ENCODE measurements at places on chromosomes 3 and 15. TPM values are rescaled to one million over a fixed set of nuclear protein-coding genes. Genes with fewer than 3 reads are reported as not detected.

DNA sequence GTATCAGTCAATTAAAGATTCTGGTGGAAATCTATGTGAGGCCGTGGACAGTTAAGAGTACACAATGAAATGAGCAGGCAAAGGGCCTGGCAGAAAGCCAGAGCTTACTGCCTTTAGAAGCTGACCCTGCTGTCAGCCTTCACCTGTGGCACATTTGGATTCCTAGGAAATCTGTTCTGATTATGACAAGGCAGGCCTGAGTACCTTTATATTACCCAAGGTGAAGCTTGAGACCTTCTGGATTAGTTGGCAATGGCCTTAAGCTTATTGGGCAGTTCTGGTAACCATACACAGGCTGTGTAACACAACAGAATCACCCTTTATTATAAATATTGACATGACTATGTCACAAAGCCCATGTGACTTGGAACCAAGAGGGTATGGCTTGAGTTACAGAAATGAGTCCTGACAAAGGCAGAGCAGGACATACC, 43.2 kb downstream of the NBEAL2 start:
- DNase-seq, result no peak
- H3K36me3 ChIP-seq, result peaks cover 21% of the 10 kb centered on the region
- no peaks in the 10 kb centered on the region for H3K27me3 ChIP-seq
- H3K4me1 ChIP-seq, result peaks cover 51% of the 10 kb centered on the region
- H3K4me3 ChIP-seq, result no peak overlapping the region
- no peak overlapping the region for H3K27ac ChIP-seq

DNA sequence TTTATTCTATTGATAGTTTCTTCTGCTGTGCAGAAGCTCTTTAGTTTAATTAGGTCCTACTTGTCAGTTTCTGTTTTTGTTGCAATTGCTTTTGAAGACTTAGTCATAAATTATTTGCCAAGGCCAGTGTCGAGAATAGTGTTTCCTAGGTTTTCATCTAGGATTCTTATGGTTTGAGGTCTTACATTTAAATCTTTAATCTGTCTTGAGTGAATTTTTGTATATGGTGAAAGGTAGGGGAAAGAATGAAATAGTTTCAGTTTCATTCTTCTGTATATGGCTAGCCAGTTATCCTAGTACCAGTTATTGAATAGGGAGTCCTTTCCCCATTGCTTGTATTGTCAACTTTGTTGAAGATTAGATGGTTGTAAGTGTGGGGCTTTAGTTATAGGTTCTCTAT, 10.6 kb upstream of the GCSAM start:
- H3K27ac ChIP-seq, result peak overlapping the region; percentile 64
- peaks cover 26% of the 10 kb centered on the region for H3K4me1 ChIP-seq
- peaks cover 10% of the 10 kb centered on the region for H3K36me3 ChIP-seq
- no peak for DNase-seq

DNA sequence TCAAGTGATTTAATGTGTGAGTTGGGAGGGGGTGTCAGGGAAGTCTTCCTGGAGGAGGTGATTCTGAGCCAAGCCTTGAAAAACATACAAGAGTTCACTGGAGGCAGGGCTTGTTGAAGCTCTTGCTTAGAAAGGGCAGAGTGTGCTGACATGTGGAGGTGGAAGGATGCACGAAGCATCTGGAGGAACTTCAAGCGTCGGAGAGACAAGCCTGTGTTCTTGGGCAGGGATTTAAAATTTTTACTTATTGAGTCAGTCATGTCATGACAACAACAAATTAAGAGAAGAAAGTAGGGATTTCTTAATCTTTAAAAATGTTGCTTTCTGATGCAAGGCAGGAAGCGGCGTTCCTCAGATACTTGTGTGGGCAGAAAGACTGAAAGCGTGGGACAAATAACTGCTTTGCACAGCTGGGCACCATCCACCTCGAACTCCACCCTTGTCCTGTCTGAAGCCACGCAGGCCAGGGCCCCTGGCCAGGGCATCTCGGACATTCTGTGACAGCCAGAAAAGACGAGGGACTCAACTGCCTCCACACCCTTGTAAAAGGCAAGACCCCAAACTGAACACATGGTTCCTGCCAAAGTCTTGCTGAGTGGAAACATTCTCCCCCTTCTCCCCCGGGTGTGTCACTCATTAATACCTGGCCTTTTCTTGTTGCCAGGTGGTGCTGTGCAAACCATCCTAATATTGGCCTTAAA, 6.9 kb upstream of the IL16 start:
- no peak overlapping the region for H3K27ac ChIP-seq
- H3K4me1 ChIP-seq, result no peaks in the 10 kb centered on the region
- no peaks in the 10 kb centered on the region for H3K36me3 ChIP-seq
- peaks cover 4% of the 10 kb centered on the region for H3K27me3 ChIP-seq

GRCh38 chr3:150740733-150741496, 22.1 kb downstream of the SIAH2 start:
- DNase-seq, result peak; percentile 71
- H3K4me3 ChIP-seq, result peak overlapping the region; percentile 49
- peaks cover 96% of the 10 kb centered on the region for H3K4me1 ChIP-seq
- H3K27ac ChIP-seq, result peak overlapping the region; percentile 98
- H3K27me3 ChIP-seq, result no peaks in the 10 kb centered on the region
- H3K36me3 ChIP-seq, result peaks cover 55% of the 10 kb centered on the region

GRCh38 chr3:45762647-45763302, 33.6 kb downstream of the SLC6A20 start:
- no peak for DNase-seq
- H3K4me3 ChIP-seq, result no peak overlapping the region
- no peak overlapping the region for H3K27ac ChIP-seq

Gene SI
- total RNA-seq, result not detected

DNA sequence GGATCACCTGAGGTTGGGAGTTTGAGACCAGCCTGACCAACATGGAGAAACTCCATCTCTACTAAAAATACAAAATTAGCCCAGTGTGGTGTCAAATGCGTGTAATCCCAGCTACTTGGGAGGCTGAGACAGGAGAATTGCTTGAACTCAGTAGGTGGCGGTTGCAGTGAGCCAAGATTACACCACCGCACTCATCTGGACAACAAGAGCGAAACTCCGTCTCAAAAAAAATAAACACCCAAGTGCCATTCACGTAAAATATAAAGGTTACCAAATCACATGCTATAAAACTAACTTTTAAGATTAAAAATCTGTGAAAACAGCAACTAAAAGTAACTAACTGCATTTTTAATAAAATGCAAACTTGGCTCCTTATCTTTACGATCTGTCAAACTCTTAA, 8.9 kb downstream of the TRIM59 start:
- H3K27me3 ChIP-seq, result no peaks in the 10 kb centered on the region
- peaks cover 65% of the 10 kb centered on the region for H3K36me3 ChIP-seq
- no peak overlapping the region for H3K27ac ChIP-seq
- peaks cover 42% of the 10 kb centered on the region for H3K4me1 ChIP-seq

Gene TF
- 0.12 TPM for total RNA-seq

DNA sequence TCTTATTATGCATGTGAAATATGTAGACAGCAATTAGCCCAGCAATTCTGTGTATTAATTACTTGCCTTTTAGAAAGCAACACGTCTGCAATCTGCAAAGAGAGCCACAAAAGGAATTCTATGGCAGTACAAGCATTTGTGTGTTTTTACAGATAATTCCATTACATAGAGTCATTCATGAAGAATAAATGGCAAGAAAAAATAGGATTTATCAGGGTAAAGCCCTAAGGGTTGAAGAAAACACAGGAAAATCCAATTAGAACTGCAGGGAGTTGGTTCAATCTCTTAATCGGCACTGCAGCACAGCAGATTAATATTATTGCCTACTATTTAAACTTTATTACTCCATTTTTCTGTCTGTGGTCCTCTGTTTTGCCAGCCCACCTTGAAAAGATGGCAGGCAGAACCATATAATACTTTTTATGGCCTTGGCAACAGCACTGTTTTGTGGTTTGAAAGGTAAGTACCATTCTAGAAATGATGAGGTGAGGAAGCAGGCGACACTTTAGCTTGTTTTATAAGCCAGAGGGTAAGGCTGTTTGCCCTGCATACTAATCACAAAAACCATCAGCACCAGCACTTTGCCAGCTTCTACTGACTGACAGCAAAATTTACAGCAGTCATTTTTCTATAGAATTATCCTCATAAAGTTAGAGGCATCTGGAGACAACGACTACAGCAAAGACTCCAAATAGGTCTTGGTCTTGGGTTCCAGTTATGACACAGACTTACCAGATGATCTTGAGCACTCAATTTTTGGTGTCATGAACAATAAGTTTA, 638.2 kb upstream of the NAALADL2 start:
- H3K27me3 ChIP-seq, result no peaks in the 10 kb centered on the region
- H3K4me1 ChIP-seq, result peaks cover 13% of the 10 kb centered on the region
- H3K36me3 ChIP-seq, result no peaks in the 10 kb centered on the region
- no peak overlapping the region for H3K27ac ChIP-seq

- H3K4me1 ChIP-seq, result no peaks in the 10 kb centered on the region
- no peak overlapping the region for H3K4me3 ChIP-seq
- DNase-seq, result no peak
- no peaks in the 10 kb centered on the region for H3K36me3 ChIP-seq
- no peak overlapping the region for H3K27ac ChIP-seq
These were observed 391.1 kb downstream of the SI start for GRCh38 chr3:164687211-164687610.

Gene CRABP1
- total RNA-seq, result 0.90 TPM

DNA sequence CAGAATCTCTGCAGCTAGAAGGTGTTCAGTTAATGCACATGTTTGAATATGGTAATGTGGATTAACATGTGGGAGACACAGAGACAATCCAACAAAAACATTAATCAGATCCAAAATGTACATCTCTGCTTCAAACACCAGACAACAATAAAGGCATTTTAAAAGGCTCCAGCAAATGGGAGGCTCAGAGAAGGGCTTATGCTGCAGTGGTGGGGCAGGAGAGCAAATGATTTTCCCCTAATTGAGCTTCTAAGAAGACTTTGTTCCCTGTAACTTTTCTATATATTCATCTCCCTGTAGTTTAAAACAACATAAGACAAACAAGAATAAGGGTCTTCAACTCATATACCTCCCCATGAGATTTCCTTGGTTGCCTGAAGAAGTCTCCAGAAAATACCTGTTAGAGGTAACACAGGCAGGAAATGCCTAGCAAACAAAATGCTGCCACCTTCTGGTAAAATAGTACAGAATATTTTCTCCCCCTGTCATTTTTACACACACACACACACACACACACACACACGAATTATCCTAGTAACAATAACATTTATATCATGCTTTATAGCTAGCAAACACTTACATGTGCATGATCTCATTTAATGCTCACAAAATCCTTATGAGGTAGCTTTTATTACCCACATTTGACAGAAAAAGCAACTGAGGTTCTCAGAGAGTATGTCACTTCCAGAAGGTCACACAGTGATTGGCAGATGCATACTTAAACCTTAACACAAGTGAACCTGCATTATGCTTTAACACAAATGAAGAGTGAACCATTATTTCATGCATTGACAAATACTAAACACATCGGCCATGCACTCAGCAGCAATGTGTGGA, 123.4 kb upstream of the MB21D2 start:
- no peaks in the 10 kb centered on the region for H3K27me3 ChIP-seq
- H3K4me1 ChIP-seq, result no peaks in the 10 kb centered on the region
- no peaks in the 10 kb centered on the region for H3K36me3 ChIP-seq
- no peak overlapping the region for H3K27ac ChIP-seq

GRCh38 chr3:15198686-15199085, 7.4 kb upstream of the CAPN7 start:
- no peak overlapping the region for H3K27ac ChIP-seq
- peaks cover 13% of the 10 kb centered on the region for H3K4me1 ChIP-seq
- DNase-seq, result peak; percentile 24

GRCh38 chr3:73697020-73697419, 72.3 kb upstream of the PDZRN3 start:
- no peaks in the 10 kb centered on the region for H3K4me1 ChIP-seq
- H3K36me3 ChIP-seq, result no peaks in the 10 kb centered on the region
- H3K4me3 ChIP-seq, result no peak overlapping the region
- H3K27me3 ChIP-seq, result no peaks in the 10 kb centered on the region
- no peak overlapping the region for H3K27ac ChIP-seq
- no peak for DNase-seq

Gene OTOL1
- total RNA-seq, result not detected

GRCh38 chr3:77412584-77412983, 372.7 kb downstream of the ROBO2 start:
- H3K27me3 ChIP-seq, result no peaks in the 10 kb centered on the region
- no peak for DNase-seq
- H3K4me1 ChIP-seq, result no peaks in the 10 kb centered on the region
- no peaks in the 10 kb centered on the region for H3K36me3 ChIP-seq

DNA sequence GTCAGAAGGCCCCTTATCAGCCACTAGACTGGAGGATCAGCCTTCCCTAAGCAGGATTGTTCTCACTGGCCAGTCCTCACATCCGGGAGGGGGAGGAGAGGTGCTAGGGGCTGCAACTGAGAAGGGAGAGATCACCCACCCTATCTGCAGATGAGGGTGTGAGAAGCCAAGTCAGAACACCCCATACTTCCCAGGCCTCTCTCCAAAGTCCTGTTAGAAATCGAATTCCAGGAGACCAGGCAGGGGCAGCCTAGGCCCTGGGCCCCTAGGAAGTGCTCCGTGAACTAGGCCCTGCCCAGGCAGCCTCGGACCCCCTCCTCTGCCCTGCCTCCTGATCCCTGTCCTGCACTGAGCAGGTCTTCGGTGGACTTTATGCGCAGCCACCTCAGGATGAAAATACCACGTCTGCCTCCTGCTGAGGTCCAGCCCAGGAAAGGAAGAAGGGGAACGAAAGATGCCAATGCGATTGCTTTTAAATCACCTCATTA, 933 bp downstream of the DZIP1L start:
- peaks cover 30% of the 10 kb centered on the region for H3K27me3 ChIP-seq
- no peak for DNase-seq
- peaks cover 4% of the 10 kb centered on the region for H3K4me1 ChIP-seq
- H3K36me3 ChIP-seq, result no peaks in the 10 kb centered on the region
- peak overlapping the region; percentile 69 for H3K4me3 ChIP-seq
- H3K27ac ChIP-seq, result no peak overlapping the region

Gene KCNH8
- total RNA-seq, result not detected

DNA sequence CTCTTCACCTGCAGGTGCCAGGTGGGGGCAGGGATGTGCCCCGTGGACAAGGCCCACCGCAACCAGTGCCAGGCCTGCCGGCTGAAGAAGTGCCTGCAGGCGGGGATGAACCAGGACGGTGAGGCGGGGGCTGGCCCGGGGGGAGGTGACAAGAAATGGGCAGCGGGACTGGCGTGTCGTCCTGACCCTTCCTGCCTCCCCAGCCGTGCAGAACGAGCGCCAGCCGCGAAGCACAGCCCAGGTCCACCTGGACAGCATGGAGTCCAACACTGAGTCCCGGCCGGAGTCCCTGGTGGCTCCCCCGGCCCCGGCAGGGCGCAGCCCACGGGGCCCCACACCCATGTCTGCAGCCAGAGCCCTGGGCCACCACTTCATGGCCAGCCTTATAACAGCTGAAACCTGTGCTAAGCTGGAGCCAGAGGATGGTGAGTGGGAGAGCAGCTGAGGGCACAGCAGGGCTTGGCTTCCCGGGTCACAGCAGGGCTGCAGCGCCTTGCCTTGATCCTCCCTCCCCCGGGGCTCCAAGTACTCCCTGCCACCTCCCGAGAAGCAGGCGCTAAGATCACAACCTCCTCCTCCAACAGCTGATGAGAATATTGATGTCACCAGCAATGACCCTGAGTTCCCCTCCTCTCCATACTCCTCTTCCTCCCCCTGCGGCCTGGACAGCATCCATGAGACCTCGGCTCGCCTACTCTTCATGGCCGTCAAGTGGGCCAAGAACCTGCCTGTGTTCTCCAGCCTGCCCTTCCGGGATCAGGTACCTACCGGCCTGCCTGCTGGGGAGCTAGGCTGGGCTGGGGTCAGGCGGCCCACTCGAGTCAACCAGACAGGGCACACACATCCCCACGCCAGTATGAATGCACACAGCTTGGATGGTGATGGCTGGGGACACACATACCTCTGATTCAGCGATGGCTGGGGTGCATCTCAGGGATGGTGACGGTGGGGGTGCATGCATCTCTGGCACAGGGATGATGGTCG, 1.7 kb downstream of the NR2E3 start:
- H3K27me3 ChIP-seq, result no peaks in the 10 kb centered on the region
- H3K27ac ChIP-seq, result no peak overlapping the region
- H3K4me3 ChIP-seq, result no peak overlapping the region
- H3K36me3 ChIP-seq, result no peaks in the 10 kb centered on the region

Data from activated CD4-positive, alpha-beta T cell treated with anti-CD3 and anti-CD28 coated beads for 36 hours (primary cell).